Breast epithelium (tissue), 4 donors: ENCODE measurements at places on chromosomes 3 and 15.

GRCh38 chr3:148084931-148085330 is 612.8 kb upstream of the AGTR1 start:
- DNase-seq: no peak

- DNase-seq: no peak
Observed at GRCh38 chr3:174858353-174858752, 781 bp upstream of the NAALADL2 start.

- DNase-seq: no peak
Observed at GRCh38 chr3:41881233-41881821, 80.6 kb downstream of the ULK4 start.

DNA sequence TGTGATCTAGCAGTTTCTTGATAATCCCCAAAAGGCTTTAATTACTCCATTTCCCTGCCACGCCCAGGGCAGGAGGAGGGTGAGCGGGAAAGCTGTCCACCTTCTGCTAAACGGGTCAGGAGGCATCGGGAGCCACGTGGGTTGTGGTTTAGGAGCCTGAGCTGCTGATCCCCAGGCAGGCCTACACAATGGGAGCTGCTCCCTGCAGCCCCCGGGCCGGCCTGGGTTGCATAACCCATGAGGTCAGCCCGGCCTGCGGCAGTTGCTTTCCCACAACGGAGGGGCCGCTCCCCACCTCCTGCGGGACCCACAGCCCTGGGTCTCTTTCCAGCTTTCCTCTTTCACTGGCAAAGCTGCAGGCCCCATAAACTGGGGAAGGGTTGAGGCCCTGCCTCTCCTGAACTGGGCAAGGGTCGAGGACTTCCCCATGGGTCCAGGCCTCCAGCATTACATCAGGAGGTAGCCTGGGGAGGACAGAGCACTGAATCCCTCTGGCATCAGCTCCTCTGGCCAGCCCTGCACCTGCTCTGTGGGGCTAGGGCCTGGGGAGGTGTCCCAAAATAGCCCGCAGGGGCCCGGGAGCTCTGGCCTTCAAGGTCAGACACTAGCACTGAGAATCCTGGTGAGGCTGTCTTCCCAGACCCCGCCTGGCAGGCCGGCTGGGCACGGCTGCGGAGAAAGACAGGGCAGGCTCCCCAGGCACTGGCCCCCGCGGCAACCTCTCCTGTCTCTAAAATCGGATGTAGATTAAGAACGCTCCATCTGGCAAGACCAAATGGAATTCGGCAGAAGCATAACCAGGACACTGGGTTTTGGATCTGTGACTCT is 47.3 kb downstream of the ZDHHC19 start:
- no peak for DNase-seq

- DNase-seq: no peak
Observed at GRCh38 chr3:155007729-155008128, 72.4 kb upstream of the MME start.

DNA sequence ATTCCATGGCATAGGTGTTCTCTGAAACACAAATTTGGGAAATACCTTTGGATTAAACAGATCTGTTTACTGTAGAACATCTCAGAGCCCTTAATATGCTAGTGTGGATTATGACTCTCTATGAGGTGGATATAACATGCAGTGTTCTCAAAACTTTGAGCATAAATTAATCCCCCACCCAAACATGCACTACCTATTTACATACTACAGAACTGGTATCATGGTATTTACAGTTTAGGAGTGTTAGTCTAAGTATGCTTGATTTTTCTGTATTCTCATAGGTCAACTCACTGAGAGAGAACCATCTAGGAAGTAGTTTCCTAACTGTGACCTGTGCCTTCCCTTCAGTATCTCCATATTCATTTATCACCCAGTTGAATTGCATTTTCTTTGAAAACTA is 30.9 kb upstream of the ZNF609 start:
- no peak for DNase-seq
